ENCODE measurements at places on chromosomes 6 and 20.
A peak's percentile ranks its signal among the peaks of the same experiment; 100 is the strongest.

DNA sequence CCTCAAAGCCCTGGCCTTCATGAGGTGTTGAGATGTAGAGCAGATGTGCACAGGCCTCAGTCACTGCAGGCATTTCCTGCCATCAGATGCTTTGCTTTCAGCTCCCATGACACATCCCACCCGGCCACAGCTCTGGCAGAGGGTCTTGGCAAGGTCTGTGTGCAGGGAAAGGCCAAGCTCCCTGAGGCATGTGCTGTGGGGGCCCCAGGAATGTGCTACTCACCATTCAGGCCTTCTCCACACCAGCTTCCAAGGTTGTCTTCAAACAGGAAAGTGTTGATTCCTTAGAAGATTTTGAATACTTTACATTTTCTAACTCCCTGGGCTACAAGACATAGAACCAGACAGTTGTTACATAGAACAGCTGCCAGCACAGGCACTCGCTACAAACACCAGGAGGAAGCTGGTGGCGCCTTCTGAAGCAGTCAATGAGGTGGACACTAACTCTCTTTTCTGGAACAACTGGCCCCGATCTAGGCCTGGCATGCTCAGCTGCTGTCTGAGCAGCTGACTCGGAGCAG lies 27.8 kb downstream of the CASS4 start:
- DNase-seq, result peak; percentile 99

GRCh38 chr6:46221222-46221793 lies 50.5 kb upstream of the ENPP5 start:
- peak; percentile 72 for DNase-seq

DNA sequence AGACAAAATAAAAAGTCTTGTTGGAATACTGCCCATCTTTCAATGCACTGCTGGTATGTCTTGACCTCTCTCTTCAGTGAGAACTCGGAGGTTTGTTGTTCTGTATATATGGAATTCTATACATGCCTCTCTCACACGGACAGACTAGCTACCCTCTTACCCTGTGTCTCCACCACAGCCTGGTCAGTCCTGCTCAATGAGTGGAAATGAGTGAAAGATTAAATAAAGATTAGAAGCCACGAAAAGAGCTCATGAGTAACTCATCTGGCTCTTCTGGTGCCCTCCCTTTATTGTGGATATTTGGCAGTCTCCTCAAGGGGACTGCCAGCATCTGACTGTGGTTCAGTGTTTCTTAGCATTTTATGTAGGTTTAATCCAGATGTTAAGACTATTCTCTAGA lies 262.8 kb upstream of the MAP3K7 start:
- no peak for DNase-seq

DNA sequence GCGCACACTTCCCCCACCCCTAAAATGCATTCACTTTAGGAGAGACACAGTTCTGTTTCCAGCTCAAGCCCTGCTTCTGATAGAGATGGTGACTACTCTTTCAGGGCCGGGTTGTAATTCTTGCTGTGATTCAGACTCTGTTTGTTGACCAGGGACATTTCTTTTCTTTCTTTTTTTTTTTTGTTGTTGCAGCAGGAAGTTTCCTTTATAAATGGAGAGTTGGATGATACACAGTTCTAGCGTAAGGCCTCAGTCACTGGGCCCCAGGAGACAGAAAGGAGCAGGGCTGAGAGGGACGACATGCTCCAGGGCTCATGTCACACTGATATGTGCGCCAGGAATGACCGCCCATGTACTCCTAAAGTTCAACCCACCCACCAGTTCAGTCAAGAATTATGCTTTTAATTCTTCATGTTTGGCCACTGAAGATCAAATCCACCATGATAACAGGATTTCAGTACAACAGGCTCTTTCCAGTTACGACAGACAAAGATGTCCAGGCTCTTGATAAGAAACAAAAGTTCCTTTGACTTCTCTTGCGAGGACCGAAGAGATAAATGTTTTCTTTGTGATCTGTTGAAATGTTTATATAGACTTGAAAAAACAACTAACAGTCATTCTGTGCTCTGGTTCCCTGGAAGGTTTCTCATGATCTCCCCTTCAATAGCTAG lies 142.5 kb downstream of the CD164 start:
- peak; percentile 80 for DNase-seq

GRCh38 chr20:21230686-21231085 lies 72.4 kb upstream of the XRN2 start:
- no peak for DNase-seq

- peak; percentile 82 for DNase-seq
Measured at GRCh38 chr20:51354769-51355319, 187.7 kb downstream of the NFATC2 start.

Data from GM23248 (cell line).